ENCODE measurements at places on chromosomes 7 and 10. TPM values are rescaled to one million over a fixed set of nuclear protein-coding genes. Genes with fewer than 3 reads are reported as not detected.

HTR5A gene
- total RNA-seq, result not detected

GNAI1 gene
- 71.9 TPM for total RNA-seq

TMEM176A gene
- not detected for total RNA-seq

ODAD2 gene
- 1.8 TPM for total RNA-seq

LDB3 gene
- 0.16 TPM for total RNA-seq

LEP gene
- total RNA-seq, result not detected

TYSND1 gene
- 9.2 TPM for total RNA-seq

FAM25G gene
- total RNA-seq, result not detected

TMEM229A gene
- total RNA-seq, result not detected

ANKRD22 gene
- total RNA-seq, result not detected

PRLHR gene
- not detected for total RNA-seq

VPS50 gene
- 17.9 TPM for total RNA-seq

CAMK2B gene
- not detected for total RNA-seq

FKBP6 gene
- total RNA-seq, result not detected

EN2 gene
- 0.29 TPM for total RNA-seq

RAB11FIP2 gene
- 7.6 TPM for total RNA-seq

NFE2L3 gene
- total RNA-seq, result 34.1 TPM

EFCAB10 gene
- total RNA-seq, result not detected

CALHM1 gene
- total RNA-seq, result not detected

AKR1C8 gene
- total RNA-seq, result 0.12 TPM

Data from H4 (cell line).